ENCODE measurements at places on chromosomes 5 and 9.

GRCh38 chr5:18745042-18745987 lies 1111.1 kb downstream of the TAF11L14 start:
- DNase-seq: peak; percentile 40

GRCh38 chr9:18928711-18929110 lies 104.3 kb downstream of the SAXO1 start:
- no peak for DNase-seq

DNA sequence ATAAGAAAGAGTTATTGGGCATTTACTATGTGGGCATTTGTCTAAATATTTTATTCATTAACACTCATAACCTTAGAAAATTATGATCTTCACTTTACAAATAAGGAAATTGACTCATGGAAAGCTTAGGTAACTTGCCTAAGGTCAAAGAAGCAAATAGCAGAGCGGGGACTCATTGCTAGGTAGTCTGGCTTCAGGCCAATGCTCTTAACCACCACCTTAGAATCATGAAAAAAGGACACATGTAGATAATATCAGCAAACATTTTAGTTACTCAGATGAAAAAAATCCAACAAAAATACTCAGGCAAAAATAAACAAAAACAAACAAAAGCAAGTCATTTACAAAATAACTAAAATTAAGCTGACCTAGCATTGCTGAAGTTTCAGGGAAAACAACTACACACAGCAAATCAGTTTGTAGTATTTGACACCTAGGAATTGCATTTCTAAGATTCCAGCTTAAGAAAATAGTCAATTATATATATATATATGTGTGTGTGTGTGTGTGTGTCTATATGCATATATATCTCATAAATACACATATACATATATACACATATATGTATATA lies 166.0 kb downstream of the HMHB1 start:
- DNase-seq: no peak

DNA sequence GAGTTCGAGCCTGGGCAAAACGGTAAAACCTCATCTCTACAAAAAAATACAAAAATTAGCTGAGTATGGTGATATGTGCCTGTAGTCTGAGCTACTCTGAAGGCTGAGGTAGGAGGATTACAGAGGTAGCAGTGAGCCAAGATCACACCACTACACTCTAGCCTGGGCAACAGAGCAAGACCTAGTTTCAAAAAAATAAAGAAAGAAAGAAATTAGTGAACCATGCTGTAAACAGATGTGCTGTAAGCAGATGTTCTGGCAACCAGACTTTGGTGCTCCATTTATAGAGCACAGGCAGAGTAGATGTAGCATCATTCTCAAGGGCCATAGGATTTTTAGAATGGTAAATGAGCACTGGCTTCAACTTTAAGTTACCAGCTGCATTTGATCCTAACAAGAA lies 115.4 kb downstream of the ST8SIA4 start:
- DNase-seq: no peak

DNA sequence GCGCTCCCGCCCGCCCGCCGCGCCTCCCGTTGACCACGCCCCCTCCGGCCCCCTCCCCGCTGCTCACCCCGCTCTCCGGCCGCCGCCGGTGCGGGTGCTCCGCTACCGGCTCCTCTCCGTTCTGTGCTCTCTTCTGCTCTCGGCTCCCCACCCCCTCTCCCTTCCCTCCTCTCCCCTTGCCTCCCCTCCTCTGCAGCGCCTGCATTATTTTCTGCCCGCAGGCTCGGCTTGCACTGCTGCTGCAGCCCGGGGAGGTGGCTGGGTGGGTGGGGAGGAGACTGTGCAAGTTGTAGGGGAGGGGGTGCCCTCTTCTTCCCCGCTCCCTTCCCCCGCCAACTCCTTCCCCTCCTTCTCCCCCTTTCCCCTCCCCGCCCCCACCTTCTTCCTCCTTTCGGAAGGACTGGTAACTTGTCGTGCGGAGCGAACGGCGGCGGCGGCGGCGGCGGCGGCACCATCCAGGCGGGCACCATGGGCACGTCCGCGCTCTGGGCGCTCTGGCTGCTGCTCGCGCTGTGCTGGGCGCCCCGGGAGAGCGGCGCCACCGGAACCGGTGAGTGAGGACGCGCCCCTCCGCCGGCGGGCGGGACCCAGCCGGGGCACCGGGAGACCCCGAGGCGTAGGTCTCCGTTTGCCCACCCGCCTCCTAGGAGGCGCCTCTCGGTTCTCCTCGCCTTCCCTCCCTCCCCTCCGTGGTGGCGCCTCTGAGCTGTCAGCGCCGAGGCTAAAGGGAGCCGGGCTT lies at the start of gene VLDLR:
VLDLR (plus strand) TSS at position 66 of the 739 bp plus-strand sequence; CDS start at position 469, 403 bp downstream.
- DNase-seq: no peak

- DNase-seq: no peak
These were observed 277.9 kb downstream of the GAS1 start for GRCh38 chr9:86669422-86669821.

DNA sequence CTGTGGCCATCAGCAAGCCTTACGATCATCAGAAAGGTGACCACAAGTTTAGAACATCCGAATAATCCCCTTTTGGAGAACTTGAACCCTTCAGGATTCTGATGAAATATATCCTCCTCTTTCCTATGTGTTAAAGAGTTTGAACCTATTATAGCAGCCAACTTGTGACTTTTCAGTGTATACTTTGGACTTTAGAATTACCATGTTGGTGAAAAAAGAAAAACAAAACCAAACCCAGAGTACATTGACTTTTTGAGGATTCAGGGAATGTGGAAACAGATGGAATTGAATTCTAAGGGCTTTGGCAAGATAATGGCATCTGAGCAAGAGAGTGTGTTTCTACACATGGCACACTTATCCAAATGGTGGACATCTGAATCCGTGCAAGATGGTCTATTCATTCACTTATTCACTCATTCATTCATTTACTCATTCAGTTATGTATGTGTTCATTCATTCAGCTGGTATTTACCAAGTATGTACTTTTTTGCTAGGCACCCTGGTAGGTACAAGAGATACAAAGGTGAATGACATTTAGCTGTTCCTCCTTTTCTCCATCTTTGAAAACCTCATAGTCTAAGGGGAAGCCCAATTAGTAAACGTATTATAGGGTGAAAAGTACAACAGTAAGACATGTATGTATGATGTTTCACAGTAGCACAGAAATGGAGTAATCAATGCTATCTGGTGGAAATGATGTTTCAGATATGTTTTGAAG lies 91.8 kb downstream of the PRDM6 start:
- no peak for DNase-seq

DNA sequence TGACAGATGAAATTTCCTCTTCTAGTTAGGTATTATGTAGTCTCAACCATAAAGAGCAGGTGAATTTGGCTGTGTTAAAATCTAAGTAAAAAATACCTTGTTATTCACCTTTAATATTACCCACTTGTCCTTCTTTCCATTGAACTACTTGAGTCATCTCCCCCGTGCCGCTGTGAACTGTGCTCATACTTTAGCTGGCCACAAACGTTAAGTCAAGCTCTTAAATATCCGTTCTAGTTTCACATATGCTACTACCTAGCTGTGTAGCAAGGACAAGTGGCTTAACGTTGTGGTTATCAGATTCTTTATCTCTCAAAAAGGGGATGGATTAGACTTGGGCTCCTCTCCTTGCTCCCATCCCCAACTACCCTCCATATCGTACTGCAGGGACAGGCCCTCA lies 110.4 kb downstream of the EFNA5 start:
- no peak for DNase-seq

DNA sequence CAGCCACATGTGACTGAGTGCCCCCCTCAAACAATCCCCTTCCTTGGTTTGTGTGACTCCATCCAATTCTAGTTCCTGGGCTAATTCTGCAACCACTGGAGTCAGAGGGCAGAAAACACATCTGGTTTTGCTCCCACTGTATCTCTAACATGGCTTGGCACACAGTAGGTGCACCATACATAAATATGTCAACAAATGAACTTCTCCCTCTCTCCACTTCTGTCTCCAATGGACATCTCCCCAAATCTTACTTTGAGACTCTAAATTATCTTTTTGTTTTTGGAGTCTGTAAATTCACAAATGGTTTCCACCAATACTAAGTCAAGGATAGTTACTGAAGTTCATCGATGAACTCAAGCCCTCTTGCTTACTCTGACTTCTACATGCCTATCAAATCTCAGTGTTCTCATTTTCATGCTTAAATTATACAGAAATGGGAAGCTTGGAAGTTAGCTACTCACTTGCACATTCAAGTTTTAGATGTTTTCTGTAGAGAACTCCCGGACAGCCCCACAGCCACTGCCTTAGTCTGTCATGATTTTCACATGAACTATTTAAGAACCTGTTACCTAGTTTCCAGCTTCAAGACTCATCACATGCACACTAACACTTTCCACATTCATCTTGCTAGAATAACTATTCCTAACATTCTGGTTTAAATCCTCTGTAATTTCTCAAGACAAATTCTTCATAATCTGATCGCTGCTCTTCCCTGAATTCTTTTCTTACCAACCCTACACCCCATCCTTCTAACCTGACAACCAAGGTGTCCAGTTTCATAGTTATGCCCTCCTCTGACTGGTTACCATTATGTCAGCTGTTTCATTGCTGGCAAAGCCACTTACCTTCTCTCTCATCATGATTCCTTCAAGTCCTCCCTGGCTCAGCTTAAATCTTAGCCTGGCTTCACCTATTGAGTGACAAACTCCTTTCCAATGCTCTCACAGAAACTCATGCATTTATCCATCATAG lies 6.0 kb downstream of the RPL37 start:
- no peak for DNase-seq

DNA sequence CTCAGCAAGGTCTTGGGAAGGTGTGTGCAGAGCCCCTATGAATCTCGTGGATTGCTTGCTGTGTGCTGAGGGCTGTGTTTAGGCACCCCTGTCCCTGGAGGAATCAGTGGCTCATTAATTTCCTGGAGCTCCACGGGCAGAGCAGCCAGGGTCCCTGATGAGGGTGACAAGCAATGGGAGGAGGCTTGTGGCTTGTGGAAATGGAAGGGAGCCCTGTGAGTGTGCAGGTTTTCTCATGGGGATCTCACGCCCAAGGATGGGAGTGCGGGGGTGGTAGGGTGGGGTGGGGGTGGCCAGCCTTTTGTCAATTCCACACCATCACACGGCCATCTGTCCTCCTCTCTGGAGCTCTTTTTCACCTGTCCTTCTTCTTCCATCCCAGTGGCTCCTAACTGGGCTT lies 25.3 kb downstream of the PHF2 start:
- DNase-seq: no peak

GRCh38 chr9:114784721-114785279 lies 21.0 kb downstream of the TNFSF15 start:
- no peak for DNase-seq

DNA sequence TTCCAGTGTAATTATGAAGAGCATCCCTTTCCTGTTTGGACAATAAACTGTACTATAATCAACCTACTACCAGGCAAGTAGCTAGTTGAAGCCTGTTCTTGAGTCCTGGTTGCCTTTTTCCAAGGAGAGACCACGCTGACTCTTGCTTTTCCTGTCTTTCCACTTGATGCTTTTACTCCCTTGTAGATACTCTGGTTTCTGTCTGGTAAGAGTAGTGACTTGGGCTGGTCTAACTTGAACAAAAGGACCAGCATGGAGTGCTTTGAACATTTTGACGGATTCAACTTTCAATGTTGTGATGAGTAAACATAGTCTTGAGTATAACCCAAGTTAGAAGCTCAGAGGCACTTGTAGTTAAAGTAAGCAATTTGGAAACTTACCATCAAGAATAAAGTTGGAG lies 464.3 kb downstream of the GADD45G start:
- no peak for DNase-seq

DNA sequence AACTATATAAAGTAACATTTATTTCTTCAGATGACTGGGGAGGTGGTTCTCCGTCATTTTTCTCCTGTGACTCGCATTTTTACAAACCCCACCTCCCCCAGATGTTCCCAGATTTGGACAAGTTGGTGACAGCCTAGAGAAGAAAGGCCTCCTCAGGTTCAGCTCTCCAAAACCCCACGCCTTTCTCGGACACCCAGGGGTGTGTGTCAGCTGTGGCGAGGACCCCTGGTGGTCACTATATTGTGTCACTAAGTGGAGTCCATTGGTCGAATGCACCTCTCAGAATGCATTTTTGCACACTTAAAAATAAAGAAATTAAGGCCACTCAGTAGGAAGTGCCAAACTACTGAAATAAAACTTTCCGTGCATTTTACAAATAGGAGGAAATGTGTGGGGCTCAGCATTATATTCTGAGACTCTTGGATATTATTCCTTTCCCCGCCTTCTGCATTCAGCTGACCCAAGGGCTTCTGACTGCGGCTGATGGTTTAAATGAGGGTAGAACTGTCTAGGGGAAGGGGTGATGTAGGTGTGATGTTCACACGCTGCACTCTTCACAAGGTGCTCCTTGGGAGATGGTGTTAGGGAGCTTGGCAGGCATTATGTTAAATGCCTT lies 47.6 kb downstream of the ACO1 start:
- no peak for DNase-seq

- DNase-seq: no peak
These were observed 3.5 kb downstream of the TENT4A start for GRCh38 chr5:6716629-6717149.

- DNase-seq: no peak
These were observed 181.4 kb downstream of the GDNF start for GRCh38 chr5:37658440-37658839.

- DNase-seq: peak; percentile 66
These were observed 62.5 kb downstream of the CYFIP2 start for GRCh38 chr5:157328277-157328912.

DNA sequence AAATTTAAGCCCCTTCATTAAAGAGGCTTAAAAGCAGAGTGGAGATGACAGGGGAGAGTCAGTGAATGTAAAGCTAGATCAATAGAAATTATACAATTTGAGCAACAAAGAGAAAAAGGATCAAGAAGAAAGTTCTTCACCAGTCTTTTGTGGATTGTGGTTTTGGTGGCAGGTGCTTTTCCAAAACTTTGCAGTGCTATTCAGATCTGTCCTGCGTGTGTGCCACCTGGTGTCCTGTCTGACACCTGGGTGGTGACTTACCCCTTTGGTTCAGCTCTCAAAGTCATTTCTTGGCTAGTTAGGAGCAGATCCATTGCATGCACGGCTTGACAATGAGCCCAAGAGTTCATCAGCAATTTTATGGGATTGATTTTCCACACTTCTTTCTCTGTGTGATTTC lies 69.4 kb downstream of the SREK1 start:
- no peak for DNase-seq

DNA sequence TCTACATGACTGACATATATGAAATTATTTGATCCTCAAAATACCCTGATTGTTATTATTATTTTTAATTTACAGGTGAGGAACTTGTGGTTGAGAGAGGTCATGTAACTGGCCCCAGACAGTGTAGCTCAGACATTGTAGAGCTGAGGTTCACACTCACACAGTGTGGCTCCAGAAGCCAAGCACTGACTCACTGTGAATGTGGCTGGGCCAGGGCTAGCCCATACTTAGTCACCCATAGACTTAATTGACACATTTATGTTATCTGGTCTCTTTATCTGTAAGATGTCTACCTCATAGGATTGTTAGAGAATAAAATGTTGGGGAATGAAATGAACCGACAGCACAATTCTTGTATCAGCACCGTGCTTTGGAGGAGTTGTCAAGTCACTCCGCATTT lies 24.9 kb upstream of the CCDC112 start:
- no peak for DNase-seq

DNA sequence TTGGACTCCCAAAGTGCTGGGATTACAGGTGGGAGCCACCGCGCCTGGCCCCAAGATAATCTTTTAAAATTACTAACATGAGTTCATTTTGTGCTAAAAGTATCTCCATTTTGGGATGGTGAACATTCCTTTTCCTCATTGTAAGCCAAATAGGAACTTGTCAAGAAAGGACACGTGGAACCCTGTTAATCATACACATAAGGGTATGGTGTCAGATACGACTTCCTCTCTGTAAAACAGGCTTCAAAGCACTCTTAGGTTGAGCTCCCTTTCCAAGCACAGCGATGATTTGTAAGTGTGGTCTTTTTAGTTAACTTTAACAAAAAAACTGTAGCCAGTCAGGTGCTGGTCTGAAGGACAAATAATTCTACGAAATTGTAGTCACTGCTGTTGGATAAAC lies 132.7 kb downstream of the UNC13B start:
- DNase-seq: no peak
